ENCODE measurements at places on chromosomes 3 and 15. TPM values are rescaled to one million over a fixed set of nuclear protein-coding genes. Genes with fewer than 3 reads are reported as not detected.

The AHSG gene
- total RNA-seq, result not detected

The ZNF445 gene
- total RNA-seq, result 14.7 TPM

The NEK10 gene
- 0.98 TPM for total RNA-seq

The AADACL2 gene
- total RNA-seq, result 0.11 TPM

The THRB gene
- total RNA-seq, result 33.7 TPM

The TRPM1 gene
- not detected for total RNA-seq

Measured in left colon (tissue), 2 donors.